ENCODE measurements at places on chromosomes 6 and 20.

- no peak for DNase-seq
Observed at GRCh38 chr6:150881911-150882481, 16.5 kb downstream of the MTHFD1L start.

DNA sequence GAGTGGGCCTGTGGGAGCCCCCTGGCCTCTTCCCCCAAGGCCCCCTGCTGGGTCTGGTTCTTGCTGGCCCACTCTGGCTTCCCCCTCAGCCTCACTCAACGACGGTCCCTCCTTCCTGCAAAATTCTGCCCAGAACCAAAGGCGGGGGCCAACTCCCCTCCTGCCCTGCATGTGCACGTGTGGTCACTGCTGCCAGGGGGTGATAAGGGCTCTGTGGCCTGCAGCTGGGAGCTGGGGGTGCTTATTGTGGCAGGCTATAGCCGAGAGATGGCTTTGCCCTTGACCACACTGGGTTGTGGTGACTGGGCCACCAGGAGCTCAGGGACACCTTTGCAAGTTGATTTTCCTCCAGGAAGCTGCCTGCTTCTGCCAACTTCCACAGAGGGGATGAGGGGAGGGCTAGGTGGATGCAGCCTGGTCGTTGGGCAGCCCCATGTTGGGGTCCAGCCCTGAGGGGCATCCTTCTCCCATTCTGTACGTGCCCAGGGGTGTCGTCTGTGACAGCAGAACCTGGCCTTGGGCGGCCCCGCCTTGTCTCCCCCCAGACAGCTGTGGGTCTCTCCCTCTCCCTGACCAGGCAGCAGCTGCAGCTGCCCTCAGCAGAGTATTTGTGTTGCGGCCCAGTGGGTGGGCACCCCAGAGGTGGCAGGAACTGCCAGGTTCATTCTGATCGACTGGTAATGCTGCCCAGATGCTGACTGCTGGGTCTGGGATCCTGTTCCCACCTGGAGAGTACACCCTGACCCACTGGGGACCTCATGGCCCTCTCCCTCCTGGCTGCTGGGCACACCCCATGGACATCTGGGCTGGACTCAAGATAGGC lies 5.6 kb downstream of the TCEA2 start:
- DNase-seq, result no peak

GRCh38 chr20:36613974-36614373 lies 8.4 kb downstream of the RAB5IF start:
- no peak for DNase-seq

GRCh38 chr6:37847704-37848103 lies 28.2 kb downstream of the ZFAND3 start:
- no peak for DNase-seq

GRCh38 chr20:24102290-24102689 lies 113.7 kb upstream of the GGTLC1 start:
- peak; percentile 57 for DNase-seq

DNA sequence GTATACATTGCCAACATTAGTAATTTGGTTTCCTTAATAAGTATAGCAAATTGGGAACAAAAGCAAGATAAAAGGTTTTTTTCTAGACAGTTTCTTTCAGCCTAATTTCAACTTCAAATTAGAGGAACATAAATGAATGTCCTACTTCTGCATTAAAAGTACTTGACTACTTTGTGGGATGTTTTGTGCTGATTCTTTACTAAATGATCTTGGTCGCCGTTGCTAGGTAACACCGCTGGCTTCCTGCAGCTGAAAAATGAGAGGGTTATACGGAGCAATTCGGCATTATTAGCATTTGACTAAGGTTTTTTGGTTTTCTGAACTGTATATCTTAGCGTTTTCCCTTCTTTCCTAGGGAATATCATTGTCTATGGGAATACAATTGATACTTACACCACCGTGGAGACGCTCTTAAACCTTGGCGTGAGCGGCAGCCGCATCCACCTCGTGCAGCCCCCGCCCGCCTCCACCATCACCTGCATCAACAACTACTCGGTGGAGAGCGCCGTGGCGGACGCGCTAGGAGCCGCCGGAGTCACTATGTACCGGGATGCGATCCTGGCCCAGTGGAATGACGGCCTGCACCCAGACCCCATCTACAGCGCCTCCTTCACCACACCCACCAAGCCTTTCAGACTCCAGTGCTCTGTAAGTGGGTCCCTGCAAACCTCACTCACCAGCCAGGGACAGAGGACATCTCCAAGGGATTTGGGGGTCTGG lies 90.9 kb upstream of the INSM1 start:
- DNase-seq, result no peak

DNA sequence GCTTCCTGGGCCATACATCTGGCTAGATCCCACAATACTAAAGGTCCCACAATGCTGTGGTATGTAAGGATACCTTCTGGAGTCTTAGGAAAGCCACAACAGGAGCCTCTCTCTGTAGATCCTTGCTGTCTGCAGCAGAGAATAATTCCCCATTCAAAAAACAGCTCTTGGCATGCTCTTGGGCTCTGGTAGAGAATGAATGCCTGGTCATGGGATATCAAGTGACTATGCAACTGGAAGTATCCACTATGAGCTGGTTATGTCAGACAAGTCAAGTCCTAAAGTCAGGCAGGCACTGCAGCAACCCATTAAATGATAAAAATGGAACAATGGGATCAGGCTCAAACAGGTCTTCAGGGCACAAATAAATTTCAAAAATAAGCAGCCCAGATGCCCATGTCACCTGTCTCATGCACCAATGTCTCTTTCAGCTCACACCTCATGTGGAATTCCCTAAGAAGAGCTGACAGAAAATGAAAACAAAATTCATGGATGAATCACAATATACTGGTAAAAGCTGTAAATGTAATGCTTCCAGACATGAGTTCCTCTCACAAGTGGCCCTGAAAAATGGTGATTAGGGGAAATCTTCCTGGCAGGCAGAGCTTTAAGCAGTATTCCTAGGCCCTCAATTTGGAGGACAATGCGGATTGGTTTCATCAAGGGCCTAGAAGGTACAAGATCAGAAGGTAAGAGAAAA lies 4.3 kb downstream of the AK9 start:
- DNase-seq, result no peak

DNA sequence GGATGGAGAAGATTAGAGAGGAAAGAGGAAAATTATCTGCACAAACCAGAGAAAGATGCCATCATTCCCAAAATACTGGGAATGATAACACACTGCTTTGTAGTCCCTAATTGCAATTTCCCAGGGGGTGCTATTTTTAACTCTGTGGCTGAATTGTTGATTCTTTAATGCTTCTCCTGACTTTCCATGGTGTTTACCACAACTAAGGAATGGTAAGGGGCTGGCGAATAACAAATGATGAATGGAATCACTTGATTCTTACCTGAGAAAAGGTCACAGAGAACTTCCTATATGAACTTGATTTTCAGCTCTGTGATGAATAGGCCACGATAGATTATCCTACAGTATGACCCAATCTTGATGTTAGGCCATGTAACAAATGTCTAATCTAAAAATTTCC lies 22.0 kb upstream of the IGF2R start:
- DNase-seq, result no peak

- DNase-seq, result no peak
Observed at GRCh38 chr20:14761903-14762302, 424.5 kb upstream of the FLRT3 start.

GRCh38 chr20:58759947-58760346 lies 67.3 kb downstream of the NPEPL1 start:
- DNase-seq, result no peak

GRCh38 chr6:146408583-146408982 lies 135.1 kb upstream of the RAB32 start:
- DNase-seq, result no peak
